ENCODE measurements at places on chromosomes 11 and 22.

- no peak for DNase-seq
These were observed 92.1 kb downstream of the INSC start for GRCh38 chr11:15206791-15207190.

DNA sequence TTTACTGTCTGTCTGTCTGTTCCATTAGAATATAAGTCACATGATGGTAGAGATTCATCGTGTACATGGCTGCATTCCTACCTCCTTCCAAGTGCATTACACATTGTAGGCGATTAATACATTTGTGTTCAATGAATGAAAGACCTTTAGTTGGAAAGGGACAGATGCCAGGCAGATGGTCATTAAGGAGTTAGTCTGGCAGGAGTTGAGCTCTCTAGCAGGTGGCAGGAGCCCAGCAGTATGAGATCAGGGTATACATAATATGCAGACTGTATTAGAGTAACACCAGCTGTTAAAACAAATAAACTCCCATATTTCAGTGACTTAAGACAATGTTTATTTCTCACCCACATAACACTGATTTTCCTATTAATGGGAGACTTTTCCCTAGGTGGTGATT lies 147.7 kb upstream of the LARGE1 start:
- no peak for DNase-seq

DNA sequence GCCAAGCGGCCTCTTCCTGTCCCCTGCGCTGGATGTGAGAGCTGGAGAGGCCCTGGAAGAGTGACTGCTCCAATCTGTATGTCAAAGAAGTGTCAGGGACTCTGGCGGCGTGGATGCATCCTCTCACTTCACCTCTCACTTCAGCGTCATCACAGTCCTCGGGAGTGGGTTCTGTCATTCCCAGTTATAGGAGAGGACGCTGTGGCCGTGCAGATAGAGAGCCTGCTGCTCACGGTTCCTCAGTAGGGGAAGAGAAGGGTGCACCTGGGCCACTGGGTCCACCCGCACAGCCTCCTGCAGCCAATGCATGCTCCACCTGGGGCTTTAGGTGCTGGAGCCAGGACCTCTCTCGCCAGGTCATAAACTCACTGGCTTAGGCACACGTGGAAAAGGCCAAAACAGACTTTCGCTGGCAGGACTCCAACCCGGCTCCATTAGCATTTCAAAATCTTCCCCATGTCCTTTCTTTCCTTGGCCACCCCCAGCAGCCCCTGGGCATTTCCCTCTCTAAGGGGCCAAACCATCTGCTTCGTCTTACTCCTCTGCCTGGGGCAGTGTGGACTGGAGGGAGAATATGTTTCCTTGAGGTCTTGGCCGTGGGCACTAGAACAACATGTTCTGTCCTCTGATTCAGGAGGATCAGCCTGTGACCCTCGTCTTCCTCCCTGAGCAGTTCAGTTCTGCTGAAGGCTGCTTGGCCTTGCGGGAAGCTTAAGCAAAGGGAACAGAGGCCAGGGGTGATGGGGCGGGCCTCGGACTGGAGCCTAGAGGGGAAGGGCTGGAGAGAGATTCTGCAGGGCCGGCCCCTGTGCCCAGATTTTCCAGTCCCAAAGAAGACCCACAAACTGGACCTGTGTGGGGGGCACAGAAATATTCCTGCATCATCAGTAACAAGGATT lies 57.8 kb downstream of the ST14 start:
- no peak for DNase-seq

GRCh38 chr22:36022697-36023096 lies 5.9 kb downstream of the RBFOX2 start:
- no peak for DNase-seq

- DNase-seq: no peak
These were observed 18.4 kb upstream of the TLCD5 start for GRCh38 chr11:120306519-120307242.

DNA sequence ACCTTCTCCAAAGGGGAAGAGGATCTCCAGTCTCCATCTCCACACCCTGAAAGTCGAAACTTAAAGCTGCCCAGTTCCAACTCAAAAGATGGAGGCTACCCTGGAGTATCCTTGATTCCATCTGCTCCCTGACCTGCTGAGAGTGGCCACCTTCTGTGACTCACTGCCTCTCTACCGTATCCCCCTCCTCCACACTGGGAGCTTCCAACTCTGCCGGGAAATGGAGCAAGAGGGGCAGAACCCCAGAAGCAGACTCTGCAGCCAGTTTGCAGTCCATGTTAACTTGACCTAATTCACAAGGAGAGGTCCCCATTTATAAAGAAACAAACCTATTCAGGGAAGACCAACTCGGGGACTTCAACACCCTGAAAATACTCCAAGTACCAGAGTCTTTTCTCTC lies 22.0 kb upstream of the IRAG1 start:
- no peak for DNase-seq

GRCh38 chr11:130131961-130132850 lies 27.4 kb upstream of the ST14 start:
- peak; percentile 48 for DNase-seq

- DNase-seq: no peak
These were observed 31.0 kb downstream of the PACS1 start for GRCh38 chr11:66101066-66101464.

DNA sequence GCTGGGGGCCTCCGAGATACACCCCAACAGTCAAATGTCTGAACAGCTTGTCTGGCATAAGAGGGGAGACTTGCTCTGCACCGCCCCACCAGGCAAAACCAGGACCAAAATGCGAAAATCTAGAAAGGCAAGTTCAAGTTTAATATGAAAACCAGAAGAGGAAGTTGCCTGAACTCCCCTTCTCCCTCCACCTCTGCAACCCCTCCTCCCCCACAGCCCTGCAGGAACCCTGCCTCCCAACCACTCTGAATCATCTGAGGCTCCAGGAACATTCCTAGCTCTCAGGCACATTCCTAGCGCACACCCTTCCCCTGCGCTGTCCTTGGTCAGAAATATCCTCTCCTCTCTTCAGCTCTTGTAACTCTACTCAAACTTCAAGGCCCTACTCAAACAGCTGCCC lies 36.7 kb downstream of the ISX start:
- DNase-seq: no peak

DNA sequence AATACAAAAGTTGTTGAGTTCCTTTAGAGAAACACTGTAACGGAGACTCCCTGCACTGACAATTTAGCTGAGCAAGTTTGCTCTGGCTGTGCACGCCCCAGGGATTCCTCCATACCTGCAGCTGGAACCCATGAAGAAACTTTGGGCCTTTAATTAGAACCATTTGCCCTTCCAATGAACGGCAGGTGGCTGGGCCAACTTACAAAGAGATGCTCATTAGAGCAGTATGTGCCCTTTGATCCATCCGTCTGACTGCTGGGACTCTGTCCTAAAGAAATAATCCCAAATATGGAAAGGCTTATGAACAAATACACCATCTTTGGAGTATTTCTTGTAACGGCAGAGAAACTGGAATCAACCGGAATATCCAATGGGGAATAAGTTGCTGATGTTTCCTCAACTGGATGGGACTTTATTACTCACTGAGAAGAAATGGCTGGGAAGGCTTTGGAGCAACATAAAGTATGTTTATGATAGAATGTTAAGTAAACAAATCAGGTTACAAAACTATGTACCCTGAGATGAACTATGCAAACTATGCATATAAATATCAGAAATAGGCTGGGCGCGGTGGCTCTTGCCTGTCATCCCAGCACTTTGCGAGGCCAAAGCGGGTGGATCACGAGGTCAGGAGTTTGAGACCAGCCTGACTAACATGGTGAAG lies 24.4 kb upstream of the FBLN1 start:
- no peak for DNase-seq

DNA sequence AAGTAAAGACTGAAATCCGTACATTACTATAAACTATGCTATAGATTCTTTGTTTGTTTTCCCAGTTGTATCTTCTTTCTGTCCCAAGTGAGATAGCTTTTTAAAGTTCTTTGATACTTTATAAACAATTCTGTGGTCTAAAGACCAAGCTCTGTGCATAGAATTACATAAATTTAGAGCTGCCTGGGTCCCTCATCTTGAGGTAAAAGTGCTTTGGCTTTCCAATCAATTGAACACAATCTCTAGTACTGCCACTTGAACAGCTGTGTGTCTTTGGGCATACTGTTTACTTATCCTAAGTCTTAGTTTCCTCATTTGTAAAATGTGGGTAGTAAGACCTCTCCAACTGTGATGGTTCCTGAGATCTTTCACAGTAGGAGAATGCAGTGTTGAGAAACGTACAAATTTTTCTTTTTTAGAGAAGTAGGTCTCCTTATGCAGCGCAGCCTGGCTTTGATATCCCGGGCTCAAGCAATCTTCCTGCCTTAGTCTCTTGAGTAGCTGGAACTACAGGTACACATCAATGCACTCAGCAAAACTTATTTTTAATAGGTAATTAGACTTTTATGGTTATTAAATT lies 2.5 kb upstream of the EED start:
- no peak for DNase-seq

- DNase-seq: no peak
These were observed 50.1 kb upstream of the PHOX2A start for GRCh38 chr11:72293910-72294615.

- no peak for DNase-seq
These were observed 94.0 kb upstream of the B3GAT1 start for GRCh38 chr11:134506046-134506445.

DNA sequence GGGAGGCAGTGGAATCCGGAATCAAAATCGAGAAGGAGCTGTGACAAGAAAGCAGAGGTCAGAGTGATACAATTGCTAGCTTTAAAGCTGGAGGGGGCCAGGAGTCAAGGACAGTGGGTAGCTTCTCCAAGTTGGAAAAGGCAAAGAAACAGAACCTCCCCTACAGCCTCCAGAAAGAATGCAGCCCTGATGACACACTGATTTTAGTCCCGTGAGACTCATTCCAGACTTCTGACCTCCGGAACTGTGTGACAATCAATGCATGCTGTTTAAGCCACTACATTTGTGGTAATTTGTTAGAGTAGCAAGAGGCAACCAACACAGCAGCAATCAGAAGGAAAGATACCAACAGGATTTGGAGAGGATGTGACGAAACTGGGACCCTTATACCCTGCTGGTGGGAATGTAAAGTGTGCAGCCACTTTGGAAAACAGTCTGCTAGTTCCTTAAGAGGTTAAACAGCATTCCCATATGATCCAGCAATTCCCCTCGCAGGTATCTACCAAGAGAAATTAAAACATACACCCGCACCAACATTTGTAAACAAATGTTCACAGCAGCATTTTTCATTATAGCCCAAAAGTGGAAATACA lies 66.7 kb downstream of the DSCAML1 start:
- DNase-seq: no peak

- no peak for DNase-seq
These were observed 333.9 kb downstream of the METTL15 start for GRCh38 chr11:28442131-28442530.

DNA sequence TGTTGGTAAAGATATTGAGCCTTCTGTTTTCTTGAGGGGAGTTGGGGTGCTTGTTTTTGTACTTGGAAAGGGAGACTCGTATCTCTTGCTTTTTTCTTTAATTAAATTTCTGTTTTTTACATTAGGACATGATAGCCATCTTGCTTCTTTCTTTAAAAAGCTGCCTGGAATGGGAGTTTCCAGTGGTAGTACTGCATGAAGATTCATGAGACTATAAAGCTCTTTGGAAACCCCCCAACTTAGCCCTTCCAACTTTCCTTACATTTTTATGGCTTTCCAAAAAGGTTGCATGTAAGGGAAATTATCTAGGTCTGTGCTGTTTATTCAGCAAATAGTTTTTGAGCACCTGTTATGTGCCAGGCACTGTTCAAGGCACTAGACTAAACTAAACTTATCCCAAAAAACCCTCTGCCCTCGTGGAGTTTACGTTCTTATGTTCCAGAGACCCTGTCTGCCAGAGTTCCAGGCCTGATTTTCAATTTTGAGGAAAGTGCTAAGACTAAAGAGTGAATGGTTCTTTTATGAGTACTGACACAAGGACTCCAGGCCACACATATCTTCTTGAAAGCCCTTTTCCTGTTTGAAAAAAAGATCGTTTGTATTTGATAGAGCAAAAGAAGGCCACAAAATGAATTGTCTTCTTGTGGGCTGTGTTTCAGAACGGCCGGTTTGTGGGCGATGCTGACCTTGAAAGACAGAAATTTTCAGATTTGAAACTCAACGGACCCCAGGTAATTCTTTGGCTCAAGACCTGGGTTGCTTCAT lies 31.9 kb downstream of the CTNND1 start:
- DNase-seq: no peak

DNA sequence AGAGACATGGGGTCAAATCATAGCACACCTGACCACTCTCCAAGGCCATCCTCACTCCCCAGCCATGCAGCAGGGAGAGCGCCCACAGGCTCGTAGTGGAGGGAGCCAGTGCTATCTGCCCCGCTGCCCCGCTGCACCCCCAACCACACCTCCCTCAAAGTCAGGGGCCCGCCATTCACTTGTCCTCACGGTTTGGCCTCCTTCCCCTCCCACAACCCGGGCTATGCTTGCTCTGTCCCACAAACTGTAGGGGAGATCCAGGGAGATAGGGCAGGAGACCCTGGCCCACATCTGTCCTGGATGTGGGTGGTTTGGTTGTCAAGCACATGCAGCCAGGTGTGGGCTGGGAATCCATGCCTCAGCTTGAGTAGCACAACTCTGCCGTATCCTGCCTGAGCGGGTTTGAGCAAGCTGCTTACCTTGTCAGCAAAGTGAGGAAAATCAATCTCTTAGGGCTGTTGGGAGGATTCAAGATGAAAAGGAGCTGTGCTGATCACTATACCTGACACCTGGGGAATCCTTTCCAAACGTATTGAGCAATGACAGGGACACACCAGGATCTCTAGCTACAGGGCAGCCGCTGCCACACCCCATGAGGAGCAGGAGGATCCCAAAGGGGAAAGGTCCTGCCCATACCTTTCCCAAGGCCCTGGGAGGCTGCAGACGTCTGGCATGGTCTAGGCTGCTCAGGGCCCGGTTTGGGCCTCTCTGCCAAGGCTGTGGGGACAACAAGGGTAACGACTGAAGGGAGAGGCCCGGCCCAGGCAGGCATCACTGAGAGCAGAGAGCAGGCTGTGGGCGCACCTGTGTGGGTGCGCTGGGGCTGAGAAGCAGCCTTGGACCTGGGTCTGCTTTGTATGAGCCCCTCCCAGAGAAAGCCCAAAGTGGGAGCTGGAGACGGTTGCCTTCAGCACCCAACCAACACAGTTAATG lies 23.3 kb downstream of the KCNJ5 start:
- no peak for DNase-seq

- no peak for DNase-seq
These were observed 1.8 kb upstream of the PDE3B start for GRCh38 chr11:14641801-14642200.

- DNase-seq: no peak
These were observed 26.6 kb downstream of the RAB30 start for GRCh38 chr11:83044958-83045712.

- DNase-seq: no peak
These were observed 2.1 kb downstream of the HBB start for GRCh38 chr11:5224538-5225479.

Measured in BE2C (cell line).